ENCODE measurements at places on chromosomes 3 and 15.

GRCh38 chr3:72439321-72440183 lies 408.7 kb downstream of the SHQ1 start:
- no peak for DNase-seq

GRCh38 chr15:62841269-62841628 lies 201.3 kb upstream of the TPM1 start:
- no peak for DNase-seq

DNA sequence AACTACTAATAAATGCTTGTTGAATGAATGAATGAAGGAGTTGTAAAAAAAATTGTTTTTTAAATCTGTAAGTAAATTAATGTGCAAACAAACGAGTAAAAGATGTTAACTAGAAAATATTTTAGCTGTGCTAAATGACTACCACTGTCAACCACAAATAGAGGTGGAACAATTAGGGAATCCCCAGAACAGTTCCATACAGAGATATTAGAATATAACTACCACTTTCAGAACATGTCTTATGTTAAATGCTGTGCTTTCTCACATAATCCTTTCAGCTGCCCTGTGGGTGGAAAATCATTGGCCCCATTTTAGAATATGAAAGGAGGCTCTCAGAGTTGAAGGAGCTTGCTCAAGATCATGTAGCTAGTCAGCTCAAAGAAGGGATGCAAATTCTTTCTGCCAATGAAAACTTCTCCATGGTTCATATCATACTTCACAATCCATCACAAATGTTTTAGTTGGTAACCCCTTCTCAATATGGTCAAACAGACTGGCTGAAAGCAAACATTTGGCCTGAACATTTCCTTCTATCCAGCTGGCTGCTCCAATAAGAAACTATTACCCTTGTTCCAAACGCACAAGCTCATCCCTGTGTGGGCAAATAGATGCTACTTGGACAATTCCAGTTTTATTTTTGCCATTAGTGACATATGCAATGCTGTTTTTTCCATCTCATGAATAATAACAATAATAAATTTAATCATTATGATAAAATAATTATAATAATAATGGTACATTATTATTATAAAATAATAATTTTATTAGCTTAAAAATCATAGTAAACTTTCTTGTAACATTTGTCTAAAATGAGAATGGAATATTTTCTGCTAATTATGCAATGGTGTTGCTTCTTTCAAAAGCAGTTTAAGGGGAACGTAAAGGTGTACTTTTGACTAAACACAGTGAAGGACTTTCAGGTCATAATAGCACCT lies 290.4 kb upstream of the STT3B start:
- no peak for DNase-seq

GRCh38 chr3:335240-335639 lies 138.7 kb downstream of the CHL1 start:
- DNase-seq, result no peak

DNA sequence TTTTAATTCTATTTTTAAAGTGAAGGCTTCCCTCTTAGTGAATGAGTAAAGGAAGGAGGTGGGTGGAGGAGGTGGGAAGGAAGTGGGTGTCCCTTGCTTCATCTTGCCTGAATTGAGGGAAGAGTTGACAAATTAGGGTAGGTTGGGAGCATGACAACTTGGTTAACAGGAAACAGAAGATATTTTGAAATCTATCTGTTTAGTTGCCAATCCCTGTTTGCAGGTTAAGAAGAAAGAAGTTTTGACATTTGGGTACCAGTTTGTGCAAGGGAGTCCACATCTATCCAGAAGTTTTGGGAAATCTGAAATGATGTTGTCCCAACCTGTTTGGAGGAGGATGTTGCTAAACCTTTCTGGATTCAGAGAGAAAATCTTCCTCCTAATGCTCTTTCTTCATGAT lies 204.1 kb upstream of the SUCLG2 start:
- DNase-seq, result no peak

GRCh38 chr3:31639828-31640227 lies 107.1 kb downstream of the STT3B start:
- DNase-seq, result no peak

GRCh38 chr3:105688821-105689220 lies 180.0 kb downstream of the CBLB start:
- no peak for DNase-seq

GRCh38 chr3:64741341-64741740 lies 53.5 kb upstream of the ADAMTS9 start:
- no peak for DNase-seq

DNA sequence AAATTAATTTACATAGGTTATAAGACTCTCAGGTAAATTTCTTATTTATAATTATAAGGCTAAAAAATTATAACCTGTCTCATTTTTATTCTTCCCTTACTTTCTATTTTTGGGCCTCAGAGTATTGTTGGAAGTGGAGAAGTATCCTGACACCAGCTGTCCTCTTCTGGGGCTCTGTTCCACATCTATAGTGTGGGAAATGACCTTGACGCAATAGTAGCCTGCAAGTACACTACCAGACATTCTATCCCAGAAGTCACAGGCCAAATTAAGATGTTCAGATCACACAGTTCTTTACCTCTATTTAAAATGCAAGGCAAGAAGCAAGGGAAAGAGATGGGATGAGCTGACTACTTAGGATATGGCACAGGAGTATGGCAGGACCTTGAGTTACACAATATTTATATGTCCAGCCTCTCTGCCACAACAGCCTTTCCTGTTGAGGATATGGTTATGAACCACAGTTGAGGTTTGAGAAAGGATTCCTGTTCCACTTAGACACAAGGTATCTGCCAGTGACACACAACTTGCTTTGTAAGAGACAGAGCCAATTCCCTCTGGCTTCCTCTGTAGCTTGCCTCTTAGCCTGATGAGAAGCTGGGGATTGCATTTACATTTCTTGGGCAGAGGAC lies 158.0 kb upstream of the IL12A start:
- no peak for DNase-seq

DNA sequence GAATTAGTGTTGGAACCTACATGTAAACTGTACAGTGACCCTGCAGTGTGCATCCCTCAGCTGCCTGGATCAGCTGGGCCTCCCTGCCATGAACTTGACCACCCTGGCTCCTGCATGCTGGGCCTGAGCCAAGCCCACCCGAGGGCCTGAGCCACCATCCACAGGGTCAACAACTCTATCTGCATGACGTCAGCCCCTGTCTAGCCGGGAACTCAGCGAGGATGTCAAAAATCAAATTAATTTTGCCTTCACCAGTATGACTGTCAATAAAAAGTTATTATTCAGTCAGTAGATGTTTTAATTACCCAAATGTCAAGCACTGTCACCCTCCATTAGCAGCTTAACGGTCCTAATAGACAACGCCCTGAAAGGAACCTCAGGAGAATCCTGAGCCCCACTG lies 181.4 kb downstream of the NTRK3 start:
- no peak for DNase-seq

- DNase-seq, result no peak
Measured at GRCh38 chr3:185709251-185709955, 115.4 kb downstream of the IGF2BP2 start.

DNA sequence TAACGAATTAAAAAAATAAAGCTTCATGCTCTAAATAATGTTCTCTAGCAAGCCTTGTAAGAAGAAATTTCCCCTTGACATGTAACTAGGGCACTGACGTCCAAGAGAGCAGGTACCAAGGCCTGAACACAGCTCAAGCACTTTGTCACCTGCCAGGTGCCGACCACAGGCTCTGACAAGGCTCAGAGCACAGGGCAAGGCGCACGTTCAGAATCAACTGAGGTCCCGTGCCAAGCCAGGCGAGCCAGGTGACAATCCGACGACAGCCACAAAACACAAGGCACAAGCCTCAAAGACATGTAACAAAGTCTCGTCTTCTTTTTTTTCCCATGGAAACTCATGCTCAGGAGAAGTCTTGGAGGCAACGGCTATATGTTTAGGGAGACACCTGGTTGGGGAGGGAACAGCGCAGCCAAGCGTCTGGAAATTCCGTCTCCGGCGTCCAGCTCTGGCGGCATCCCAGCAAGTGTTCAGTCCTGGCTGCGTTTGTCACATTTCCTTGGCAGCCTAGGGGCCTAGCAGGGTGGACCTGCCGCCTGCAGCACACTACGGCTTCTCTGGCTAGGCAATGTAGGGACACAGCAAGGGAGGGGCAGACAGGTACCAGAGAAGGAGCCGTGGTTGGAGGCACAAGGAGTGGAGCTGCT lies 76.7 kb downstream of the ADAMTS17 start:
- DNase-seq, result no peak

GRCh38 chr3:64584179-64584578 lies 103.6 kb downstream of the ADAMTS9 start:
- no peak for DNase-seq

DNA sequence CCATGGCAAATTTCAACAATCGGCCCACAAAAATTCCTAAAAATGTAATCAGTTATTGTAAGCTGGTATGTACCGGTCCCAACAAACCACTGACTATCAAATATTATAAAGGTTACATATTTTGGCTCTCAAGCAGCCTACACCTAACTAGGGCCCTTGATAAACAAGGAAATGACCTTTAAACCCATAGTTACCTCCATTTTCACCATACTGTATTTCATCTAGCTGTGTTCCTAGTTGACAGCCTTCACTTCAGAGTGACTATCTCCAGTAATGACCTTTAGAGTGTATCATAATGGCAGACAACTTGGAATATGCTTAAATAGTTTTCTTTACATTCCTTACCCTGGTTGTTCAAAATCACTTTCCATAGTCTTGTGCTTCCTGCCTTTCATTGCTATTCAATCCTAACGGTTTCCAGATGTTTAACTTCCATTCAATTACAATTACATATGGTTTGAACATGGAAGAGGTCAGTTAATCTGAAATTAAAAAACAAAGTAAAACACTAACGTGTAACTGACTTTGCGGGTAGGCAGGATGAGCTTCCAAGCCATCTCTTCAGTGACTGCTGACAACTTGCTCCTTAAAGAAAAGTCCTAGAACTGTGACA lies 111.9 kb upstream of the TSC22D2 start:
- DNase-seq, result no peak

DNA sequence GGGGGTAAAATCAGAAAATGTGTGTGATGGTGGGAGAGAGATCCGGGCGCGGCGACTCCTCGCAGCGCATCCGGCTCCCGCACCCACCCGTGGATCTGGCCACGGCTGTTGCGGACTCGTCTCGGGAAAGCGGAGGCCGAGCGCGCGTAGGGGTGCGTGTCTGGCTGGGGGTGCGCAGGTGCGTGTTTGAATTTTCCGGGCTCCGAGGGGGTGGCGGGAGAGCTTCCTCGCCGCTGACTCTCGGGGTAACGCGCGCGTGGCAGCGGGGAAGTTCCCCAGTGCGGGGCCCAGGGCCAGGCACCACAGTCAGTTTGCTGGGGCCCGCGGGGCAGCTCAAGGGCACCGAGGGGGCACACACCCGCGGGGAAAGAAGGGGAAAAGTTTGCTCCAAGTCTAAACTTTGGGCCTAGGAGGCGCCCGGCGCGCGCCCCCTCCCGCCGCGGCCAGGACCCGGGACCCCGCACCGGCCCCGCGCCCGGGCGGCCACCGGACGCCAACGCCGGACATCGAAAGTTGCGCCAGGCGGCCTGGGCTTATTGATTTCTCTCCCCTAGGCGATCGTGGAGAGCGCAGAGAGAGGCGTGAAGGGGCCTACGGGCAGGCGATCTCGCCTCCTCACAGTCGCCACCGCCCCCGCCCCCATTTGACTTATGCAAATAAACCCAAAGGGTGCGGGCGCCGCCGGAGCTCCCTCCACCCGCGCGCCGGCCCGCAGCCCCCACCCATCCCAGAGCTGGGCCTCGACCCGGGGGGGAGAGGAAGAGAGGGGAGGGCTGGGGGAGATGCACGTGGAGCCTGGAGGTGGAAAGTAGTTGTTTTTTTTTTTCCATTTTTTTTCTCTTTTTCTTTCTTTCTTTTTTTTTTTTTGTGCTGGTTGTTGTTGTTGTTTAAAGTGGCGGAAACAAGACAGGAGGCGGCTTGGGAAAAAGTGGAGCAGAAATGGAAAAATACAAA lies 639 bp downstream of the FOXP1 start:
- no peak for DNase-seq

DNA sequence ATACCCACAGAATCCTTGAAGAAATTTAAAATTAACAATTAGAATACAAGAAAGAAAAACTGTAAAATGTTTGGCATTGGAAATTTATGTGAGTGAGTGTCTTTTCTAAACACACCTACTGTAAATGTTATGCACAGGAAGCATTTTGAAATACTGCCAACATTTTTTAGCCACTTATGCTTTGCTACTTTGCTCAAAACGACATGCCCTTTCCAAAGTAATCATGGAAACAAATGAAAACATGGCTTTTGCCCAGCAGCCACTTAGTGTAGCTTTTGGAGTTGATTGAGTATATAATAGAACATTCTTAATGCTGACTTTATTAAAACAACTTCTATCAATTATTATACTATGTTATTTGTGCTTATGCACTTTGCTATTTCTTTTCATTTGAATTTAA lies 823.0 kb downstream of the CADM2 start:
- no peak for DNase-seq

DNA sequence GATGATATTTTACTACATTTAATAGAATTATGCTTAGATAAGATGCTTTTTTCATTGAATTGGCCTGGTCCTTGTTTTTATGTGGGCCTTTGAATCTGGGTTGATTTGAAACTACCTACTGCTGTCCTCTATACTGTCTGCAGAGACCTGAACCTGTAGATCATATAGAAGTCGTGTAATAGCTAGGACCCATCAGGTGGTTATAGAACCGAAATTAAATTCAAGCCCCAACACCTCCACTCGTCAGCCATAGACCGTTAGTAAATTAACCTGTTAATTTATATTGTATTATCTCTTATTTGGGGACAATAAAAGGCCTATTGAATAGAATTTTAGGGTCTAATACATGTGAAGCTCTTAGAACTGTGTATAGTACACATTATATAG lies 108.4 kb downstream of the MBNL1 start:
- no peak for DNase-seq

- DNase-seq, result no peak
Measured at GRCh38 chr3:43309372-43310305, 23.3 kb downstream of the SNRK start.

DNA sequence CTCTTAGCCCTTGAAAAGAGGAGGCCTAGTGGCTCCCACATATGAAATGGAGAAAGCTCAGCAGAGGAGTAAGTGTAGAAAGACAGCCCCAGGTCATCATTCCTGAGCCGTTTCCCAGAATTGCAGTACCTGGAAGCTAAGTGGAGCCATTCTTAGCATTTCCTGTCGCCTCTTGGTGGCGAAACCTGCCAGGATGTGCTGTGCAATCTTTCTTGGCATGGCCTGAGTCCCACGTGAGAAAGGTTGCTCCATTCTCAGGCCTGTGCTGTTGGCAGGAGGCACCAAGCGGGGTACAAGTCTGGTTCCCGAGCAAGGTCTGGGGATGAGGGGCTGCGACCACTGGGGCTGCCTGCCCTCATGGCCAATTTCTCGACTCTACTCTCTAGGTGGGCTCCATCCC lies 207.2 kb upstream of the TPM1 start:
- DNase-seq, result no peak

GRCh38 chr3:155853214-155854140 lies 750 bp downstream of the SLC33A1 start:
- DNase-seq, result no peak

Data from GOT3 (cell line).